CD4-positive, alpha-beta T cell treated with Interleukin-4 for 1 hour (primary cell): ENCODE measurements at places on chromosomes 6 and 20.

GRCh38 chr6:166494757-166495486 lies 91.6 kb downstream of the RAMACL start:
- no peak for DNase-seq

GRCh38 chr20:2900845-2901592 lies 27.7 kb downstream of the PTPRA start:
- no peak for DNase-seq

DNA sequence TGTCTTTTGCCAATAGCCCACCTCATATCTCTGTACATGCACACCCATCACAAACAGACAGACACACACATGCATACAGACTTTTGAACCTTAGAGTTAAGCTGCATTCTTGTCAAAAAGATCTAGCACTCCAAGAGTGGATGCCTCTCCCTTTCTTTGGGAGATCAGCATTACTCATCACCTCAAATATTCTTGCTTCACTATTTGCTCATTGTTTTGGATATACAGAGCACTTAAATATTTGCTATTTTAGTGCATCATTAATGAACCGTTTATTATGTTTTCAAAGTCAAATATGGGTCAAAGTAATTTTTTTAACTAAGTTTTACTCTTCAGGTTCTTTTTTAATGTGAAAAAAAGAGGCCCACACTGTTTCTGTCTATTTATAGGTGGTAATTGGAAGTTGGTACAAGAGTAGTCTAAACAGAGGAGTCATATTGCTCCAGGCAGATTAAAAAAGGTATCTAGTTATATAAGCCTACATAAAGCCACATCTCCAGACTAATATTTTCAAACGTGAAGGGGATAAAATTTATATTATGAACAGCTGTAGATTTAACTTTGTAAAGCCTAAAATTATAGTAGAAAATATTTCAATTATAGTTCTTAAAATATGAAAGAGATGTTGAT lies 102.6 kb downstream of the FLRT3 start:
- no peak for DNase-seq

- DNase-seq = no peak
These were observed 491.4 kb upstream of the POU3F2 start for GRCh38 chr6:98343004-98343403.

DNA sequence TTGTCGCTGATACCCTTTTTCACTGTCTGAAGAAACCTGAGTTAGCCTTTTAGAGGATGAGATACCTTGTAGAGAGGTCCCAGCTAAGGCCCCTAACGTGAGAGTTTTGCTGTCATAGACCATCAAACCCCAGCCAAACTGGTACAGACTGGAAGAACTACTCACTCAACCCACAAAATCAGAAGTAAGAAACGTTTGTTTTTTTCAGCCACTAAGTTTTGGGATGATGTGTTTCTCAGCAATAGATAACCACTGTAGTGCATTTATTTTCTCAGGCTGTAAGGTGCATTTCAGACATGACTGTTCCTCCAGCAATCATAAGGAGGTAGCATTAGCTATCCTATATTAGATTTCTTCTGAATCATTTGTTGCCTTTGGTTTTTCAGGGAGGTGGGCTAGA lies 407.3 kb upstream of the FLRT3 start:
- no peak for DNase-seq
